Islet precursor cell (in vitro differentiated cells): ENCODE measurements at places on chromosomes 6 and 20.

DNA sequence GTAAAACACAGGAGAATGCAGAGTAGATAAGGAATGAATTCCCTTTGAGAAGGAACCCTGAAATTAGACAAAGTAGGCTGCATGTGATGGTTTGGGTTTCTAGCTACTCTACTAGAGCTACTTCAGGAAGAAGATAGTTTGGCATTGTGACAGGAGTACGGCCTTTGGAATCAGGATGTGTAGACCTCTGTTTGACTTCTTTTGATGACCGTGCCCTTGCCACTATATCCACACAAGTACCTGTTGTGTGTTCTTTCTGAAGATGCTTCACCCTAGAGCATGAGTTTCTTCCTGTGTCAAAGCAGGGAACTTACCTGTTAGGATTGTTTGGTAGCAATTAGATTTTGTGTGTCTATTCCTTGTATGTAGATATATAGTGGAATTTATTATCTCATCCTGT, 41.7 kb downstream of the CD2AP start:
- DNase-seq: no peak

- peak; percentile 50 for DNase-seq
Measured at GRCh38 chr20:44028868-44029847, 114.5 kb downstream of the TOX2 start.

- DNase-seq: no peak
Measured at GRCh38 chr6:12270551-12271230, 19.5 kb upstream of the EDN1 start.

- DNase-seq: no peak
Measured at GRCh38 chr20:36462440-36463211, 78.7 kb upstream of the MYL9 start.

- DNase-seq: no peak
Measured at GRCh38 chr6:34223381-34223955, 13.2 kb upstream of the HMGA1 start.

- DNase-seq: no peak
Measured at GRCh38 chr6:8462169-8462568, 26.8 kb upstream of the SLC35B3 start.

GRCh38 chr6:129370268-129370916, 339.6 kb downstream of the ARHGAP18 start:
- DNase-seq: peak; percentile 56

GRCh38 chr6:162817196-162817595, 89.4 kb downstream of the PACRG start:
- DNase-seq: no peak

DNA sequence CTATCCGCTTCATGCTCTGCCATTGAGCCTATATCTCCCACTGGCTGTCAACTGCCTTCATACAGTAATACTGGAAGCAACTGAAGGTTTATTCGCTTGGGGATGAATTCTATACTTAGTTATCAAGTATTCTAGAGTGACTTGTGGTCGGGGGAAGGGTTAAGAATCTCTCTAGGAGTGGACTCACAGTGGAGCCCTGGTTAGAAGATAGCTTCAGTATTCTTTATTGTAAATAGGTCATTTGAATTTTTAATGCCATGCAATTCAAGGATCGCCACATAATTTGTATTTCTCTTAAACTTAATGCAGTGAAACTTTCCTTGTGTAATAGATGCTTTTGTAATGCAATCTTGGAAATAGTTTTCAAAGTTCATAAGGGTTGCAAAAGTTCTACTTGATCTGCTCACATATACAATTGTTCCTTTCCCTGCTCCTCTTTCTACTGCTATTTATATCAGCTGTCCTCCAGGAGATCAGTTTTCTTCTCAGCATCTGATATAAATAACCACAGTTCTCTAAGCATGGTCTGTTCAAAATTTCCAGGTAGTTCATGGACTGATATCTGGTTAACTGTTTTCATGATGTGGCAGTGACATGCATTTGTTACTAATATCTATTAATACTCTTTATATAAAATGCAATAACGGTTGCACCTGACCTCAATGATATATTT, 120.3 kb downstream of the KCNQ5 start:
- no peak for DNase-seq

DNA sequence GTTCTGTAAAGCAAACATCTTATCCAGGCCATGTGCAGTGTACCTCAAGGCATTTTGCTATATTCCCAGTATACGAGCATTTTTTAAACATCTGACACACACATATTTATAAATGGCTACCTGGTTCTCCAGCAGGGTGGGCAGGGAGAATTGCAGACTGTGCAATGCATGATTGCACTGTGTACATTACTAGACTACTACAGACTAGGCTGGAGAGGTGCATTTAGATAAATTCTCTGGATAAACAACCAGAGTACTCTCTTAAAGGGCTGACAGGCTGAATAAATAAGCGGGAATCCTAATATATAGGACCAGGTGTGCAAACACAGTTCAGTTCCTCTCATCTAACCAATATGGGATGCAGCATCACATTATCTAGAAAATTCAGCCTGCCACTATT, 428.3 kb upstream of the ARID1B start:
- DNase-seq: no peak

GRCh38 chr6:154805288-154805911, 72.2 kb downstream of the SCAF8 start:
- DNase-seq: no peak

GRCh38 chr20:37263686-37264085, 2.1 kb upstream of the GHRH start:
- DNase-seq: no peak

DNA sequence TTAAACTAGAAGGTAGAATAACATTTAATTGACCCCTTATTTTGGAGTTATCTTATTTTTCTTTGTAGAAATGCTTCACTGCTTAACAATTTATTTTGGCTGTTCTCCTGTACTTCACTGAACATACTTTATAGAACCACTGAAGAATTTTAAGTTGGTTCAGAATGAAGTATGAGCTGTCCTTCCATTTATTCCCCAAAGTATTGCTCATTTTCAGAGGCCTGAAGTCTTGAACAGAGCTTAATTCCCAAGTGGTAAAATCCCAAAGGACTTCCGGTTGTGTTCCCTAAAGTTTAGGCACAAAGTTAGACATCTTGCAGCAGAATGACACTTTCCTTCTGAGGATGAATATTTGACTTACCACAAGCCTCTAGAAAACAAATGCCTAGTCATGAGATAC, 233.3 kb downstream of the TINAG start:
- DNase-seq: no peak

- DNase-seq: no peak
Measured at GRCh38 chr6:157108923-157109322, 214.4 kb downstream of the TMEM242 start.

- peak; percentile 81 for DNase-seq
Measured at GRCh38 chr6:45830441-45831139, 185.1 kb downstream of the CLIC5 start.

- no peak for DNase-seq
Measured at GRCh38 chr20:13851279-13851678, 66.5 kb downstream of the NDUFAF5 start.

GRCh38 chr6:30497714-30498113, 8.4 kb downstream of the HLA-E start:
- DNase-seq: peak; percentile 21

- peak; percentile 45 for DNase-seq
Measured at GRCh38 chr20:38175304-38176180, 10.5 kb upstream of the TGM2 start.

- no peak for DNase-seq
Measured at GRCh38 chr6:119934816-119935215, 585.3 kb upstream of the MAN1A1 start.

- DNase-seq: peak; percentile 89
Measured at GRCh38 chr6:6696867-6697531, 108.5 kb downstream of the LY86 start.

GRCh38 chr20:7214081-7214740, 446.7 kb downstream of the BMP2 start:
- DNase-seq: no peak

DNA sequence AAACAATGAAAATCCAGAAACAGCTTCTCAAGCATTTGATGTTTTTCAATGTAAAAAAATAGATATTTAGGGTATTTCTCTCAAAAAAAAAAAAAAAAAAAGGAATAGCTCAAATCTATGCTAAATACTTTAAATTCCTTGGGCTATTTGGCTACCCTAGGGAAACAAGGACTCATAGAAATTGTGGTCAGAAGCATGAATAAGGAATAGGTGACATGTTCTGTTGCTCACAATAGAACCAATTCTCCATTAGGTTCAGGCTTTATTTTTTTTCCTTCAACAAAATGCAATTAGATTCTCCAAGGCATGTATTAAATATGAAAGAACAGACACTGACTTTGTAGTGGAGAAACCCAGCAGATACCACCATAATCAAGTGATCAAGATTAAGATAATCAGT, 904.3 kb upstream of the FLRT3 start:
- DNase-seq: no peak

DNA sequence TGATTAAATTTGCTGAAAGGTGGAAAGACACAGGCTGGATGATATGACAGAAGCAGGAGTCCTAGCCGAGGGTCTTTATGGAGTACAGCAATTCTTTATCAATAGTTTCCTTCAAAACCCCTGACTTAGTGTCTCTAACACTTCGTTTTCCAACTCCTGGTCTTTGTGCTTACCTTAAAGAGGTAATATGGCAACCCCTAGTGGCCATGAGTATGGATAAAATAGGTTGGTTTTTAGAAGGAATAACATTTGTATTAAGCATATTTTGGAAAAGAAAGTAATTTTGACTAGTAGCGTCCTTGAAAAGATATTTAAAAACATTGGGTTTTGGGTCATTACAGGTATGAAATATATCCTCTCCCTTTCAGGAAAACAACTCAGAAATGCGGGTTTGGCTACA, 51.9 kb downstream of the VGLL2 start:
- no peak for DNase-seq

DNA sequence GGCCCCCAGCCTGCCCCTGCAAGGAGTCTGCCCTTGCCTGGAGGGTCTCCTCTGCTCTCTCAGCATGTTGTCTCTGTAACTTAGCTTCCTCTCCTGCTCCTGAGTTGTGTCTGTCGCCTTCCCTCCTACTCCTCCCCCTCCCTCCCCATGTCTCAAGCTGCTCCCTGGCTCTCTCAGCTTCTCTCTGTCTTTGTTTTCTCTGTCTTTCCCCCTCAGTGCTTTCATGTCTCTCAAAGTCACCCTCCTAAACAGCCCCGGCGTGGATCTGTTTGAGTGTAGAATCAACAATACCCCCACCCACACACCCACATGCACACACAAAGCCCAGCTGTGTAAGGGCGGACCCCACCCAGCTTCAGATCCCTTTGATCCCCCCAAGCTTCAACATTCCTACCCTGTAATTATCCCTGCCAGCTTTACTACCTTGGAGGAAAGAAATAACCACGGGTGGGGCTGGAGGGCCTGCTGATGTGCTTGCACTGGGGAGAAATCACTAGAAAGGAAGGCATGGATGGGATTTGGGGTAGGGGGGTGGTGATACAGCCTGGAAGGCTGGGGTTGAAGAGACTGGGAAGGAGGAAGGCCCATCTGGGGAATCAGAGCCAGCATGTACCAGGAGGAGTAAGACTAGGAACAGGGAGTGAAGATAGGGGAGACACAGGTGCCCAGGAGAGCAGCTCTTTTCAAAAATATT, 1.0 kb upstream of the LY6G6D start:
- peak; percentile 76 for DNase-seq

GRCh38 chr6:43076464-43077332, 584 bp downstream of the PTK7 start:
- peak; percentile 82 for DNase-seq

- DNase-seq: no peak
Measured at GRCh38 chr6:109363753-109364152, 18.5 kb downstream of the CD164 start.

GRCh38 chr6:16594849-16595248, 166.4 kb downstream of the ATXN1 start:
- no peak for DNase-seq

DNA sequence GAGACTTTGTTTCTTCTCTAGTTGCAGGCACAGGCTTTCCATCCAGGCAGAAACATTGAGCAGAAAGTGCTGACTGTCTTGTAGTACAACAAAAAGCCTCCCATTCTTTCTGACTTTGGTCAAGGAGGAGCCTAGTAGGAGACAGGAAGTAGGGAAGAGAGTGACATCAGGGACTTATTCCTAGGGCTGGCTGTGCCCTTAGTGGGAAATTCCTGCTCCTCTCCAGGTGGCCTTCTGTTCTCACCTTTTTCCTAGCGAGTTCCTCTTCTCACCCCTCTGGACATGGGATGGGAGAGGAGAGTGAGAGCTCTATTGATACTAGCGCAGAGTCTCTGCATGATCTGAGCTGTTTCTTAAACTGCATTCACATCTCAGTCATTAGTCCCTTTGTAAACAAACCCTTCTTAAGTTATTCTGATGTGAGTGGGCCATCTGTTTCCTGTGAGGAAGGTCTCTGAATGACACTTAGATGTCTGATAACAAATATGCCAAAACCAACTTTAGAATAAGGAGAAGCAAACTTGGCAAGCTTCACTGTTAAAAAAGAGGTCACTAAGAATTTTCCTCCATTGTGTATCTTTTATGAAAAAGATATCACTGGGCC, 455.0 kb downstream of the GJA1 start:
- peak; percentile 63 for DNase-seq

- no peak for DNase-seq
Measured at GRCh38 chr6:30775104-30775503, 30.8 kb upstream of the IER3 start.

DNA sequence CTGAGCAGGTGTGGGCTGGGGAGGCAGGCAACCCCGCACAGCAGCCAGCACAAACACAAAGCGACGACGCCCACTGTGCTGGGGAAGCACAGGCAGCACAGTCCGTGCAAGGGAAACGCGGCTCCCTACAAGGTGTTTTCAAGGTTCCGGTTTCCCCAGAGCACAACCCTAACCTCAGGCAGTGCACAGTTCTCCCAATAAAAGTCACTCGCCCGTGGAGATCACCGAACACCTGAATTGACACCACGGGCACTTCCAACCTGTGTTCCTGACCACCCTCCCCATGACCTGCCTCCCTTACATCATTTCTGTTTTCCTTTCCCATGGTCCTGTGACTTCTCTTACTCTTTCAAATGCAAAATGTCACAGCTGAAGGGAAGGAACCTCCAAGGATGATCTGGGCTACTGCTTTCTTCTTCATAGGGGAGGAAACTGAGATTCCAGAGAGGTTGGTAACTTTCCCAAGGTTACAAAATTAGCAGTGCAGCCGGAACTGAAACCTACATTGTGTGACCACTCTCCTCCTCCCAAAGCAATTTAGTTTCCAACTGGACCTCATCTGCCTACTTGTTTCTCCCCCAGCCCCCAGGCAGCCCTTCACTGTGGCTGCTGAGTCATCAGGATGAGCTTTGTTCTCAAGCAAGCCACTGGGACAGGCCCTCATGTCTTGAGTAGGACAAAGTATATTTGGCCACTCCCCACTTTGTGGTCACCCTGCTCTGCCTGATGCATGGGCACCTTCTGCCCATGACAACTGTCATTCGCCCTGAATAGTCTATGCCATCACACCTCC, 125.3 kb downstream of the ATXN1 start:
- DNase-seq: peak; percentile 97

GRCh38 chr6:41256383-41256782, 28.2 kb downstream of the TREML4 start:
- no peak for DNase-seq
